ENCODE measurements at places on chromosomes 1 and 21.

DNA sequence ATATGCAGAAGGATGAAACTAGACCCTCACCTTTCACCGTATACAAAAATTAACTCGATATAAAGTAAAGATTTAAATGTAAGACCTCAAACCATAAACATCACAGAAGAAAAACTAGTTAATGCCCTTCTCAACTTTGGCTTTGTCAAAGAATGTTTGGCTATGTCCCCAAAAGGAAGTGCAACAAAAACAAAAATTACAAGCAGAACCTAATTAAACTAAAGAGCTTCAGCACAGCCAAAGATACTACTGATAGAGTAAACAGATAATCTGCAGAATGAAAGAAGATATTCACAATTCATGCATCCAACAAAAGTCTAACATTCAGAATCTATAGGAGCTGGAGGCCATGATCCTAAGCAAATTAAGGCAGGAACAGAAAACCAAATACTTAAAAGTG is 824.6 kb upstream of the NEGR1 start:
- DNase-seq: no peak

DNA sequence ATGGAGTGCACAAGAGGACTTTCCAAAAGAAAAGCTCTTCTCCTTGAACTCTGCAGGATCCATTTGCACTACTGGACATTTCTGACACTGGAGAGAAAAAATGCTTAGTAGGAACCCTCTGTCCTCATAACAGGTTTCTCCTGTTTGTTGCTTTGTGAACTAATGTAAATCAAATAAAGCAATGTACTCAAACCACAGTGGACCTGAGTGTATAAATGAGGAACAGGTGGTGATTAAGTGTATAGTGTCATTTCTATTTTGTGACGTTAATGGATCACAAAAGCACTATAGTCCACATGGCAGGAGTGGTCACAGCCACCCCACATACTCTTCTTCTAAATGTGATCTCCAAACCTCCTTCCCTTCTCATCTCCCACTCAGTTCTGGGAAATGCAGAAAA is 268.4 kb upstream of the DUSP10 start:
- no peak for DNase-seq

GRCh38 chr1:69700770-69701169 is 133.0 kb downstream of the LRRC7 start:
- no peak for DNase-seq

DNA sequence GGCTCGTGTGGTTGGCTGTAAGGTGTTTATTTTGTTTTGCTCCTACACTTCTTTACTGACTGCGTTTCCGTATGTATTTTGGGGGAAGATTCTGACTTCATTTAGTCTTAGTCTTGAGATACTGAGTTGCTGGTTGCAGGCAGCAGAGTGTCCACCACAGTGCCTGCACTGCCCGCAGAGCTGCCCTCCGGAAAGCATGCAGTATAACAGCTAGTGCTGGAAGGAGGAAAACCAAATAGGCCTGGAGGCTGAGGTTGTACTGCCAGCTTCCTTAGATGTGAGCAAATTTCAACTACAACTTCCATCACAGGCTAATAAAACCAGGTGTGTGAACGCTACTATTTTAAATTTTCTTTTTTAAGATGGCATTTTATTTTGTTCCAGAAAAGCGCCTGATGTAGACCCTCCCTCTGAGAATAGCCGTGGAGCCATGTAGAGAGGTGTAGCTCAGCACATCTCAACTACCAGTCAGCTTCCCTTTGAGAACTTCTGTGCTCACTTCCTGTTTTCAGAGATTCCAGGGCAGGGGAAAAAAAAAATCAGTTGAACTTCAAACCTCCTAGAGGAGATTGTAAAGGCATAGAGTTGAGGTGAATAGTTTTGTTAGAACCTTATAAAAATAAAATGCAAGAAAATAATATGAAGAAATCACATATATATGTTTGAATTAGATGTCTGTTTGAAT is 17.6 kb downstream of the LMO4 start:
- no peak for DNase-seq

GRCh38 chr1:168794057-168794456 is 65.1 kb upstream of the DPT start:
- DNase-seq: no peak

DNA sequence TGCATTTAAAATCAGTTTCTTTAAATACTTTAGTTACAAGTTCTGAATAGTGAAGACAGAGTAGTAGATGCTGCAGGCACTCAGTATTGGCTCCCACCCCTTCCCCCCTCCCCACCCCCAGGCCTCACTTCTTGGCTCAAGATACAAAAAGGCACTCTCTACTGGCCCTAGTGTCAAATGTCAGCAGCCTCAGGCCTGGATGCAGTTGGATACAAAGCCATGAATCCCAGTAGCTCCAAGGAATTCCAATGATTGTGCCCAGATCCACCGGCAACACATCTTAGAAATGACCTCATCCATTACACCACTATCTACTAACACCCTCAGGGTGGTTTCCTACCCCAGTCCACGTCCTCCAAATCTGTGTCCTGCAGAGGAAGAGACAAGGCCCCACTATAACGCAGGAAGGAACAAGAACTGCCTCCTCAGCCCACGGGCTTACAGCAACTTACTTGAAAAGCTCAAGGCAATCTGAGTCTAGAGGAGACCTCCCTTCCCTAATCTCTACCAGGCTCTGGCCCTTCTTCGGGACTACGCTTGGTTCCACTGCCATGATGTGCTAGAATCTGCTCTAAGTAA is 17.6 kb downstream of the ACADM start:
- no peak for DNase-seq

DNA sequence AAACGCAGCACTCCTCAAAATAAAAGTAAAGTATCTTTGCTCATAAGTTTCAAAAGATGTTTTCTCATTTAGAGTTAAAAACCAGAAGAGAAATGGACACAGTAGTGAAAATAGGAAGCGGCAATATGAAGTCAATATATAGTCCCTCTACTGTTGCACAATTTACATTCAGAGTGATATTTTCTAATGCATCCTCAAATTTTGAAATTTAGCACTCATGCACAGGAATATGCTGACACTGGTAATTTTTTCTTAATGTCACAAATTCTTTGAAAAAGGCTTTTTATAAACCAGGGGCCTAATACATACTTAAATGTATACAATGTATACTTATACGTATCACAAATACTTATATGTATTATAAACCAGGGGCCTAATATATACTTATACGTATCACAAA is 19.5 kb downstream of the ST7L start:
- no peak for DNase-seq
